ENCODE measurements at places on chromosomes 11 and 22. TPM values are rescaled to one million over a fixed set of nuclear protein-coding genes. Genes with fewer than 3 reads are reported as not detected.
A peak's percentile ranks its signal among the peaks of the same experiment; 100 is the strongest.

Gene PAX6
- 12.4 TPM for total RNA-seq

GRCh38 chr11:65210748-65211147 lies 29.0 kb downstream of the CAPN1 start:
- DNase-seq = no peak

DNA sequence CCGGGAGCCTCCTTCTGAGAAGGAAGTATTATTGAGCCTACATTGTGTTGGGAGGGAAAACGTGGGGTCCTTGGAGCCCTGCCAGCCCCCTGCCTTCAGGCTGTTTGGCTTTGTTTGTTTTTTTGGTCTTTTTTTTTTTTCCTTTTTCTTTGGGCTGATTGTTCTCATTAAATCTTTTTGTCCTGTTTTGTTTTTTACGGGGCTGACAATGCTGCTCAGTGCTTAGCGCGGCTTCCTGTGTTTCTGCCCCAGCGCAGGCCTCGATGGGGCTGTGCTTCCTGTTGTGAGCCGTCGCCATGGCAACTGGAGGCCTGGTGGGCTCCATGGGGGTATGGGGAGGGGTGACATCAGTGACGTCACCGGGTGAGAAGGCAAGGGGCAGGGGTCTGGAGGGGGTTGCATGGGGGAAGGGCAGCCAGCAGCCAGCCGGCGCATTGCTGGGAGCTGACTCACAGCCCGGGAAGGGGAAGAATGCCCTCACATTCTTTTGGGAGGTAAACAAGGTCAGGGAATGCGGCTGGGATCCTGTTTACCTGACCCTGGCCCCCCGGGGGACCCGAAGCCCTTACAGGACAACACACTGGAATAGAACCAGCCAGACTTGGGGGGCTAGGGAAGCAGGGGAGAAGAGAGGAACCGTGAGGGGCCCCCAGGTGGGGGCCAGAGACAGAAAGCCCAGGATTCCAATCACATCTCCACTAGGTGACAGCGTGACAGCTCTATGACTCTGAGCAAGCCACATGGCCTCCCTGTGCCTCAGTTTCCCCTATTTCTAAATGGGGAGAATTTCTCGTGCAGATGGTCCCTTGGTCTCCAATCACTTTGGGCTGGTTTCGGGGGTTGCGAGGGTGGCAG lies 22.2 kb upstream of the CBX7 start:
- DNase-seq = peak; percentile 72

GRCh38 chr11:64013141-64013896 lies 22.4 kb upstream of the FLRT1 start:
- no peak for DNase-seq

Gene OR4A15
- not detected for total RNA-seq

DNA sequence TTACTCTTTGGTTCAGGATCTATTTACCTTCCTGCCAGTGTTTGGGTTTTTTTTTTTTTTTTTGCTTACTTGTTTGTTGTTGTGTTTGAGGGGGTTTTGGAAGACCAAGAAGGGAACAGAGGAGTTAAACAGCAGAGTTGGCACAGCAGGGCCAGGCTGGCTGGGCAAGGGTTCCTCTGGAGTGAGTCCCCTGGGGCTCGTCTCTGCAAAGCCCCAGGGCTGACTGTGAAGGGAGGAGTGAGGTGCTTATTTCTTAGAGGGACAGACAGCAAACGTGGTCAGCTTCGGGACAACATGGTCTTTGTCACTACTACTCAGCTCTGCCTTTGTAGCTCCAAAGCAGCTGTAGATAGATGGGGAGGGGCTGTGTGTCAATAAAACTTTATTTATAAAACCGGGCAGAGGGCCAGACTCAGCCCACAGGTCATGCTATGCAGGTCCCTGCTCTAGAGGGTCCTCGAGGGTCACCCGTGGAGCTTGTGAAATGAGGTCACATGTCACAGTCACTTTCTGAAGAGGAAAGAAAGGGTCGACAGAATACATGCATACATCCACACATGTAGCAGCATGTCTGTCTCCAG lies 1404.7 kb downstream of the BRD1 start:
- DNase-seq = no peak

Gene SYT13
- total RNA-seq = not detected

Gene GGT5
- total RNA-seq = not detected

Gene CCDC15
- total RNA-seq = 3.9 TPM

DNA sequence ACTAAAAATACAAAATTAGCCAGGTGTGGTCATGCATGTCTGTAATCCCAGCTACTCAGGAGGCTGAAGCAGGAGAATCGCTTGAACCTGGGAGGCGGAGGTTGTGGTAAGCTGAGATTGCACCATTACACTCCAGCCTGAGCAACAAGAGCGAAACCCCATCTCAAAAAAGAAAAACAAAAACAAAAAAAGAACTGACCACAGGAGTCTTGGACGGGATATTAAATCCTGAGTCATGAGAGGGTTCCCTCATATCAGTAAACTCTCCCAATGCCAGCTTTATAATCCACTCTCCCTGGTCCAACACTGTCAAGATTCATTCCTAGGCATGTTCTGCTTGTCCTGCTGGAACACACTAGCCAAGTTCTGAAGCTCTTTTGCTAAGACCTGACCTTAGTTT lies 61.5 kb upstream of the EP300 start:
- DNase-seq = peak; percentile 44

Gene MS4A6A
- total RNA-seq = not detected
